ENCODE measurements at places on chromosomes 2 and 18. TPM values are rescaled to one million over a fixed set of nuclear protein-coding genes. Genes with fewer than 3 reads are reported as not detected.

Gene IL18RAP
- 1.9 TPM for total RNA-seq

Gene MAP2
- total RNA-seq: 4.9 TPM

Gene NT5DC4
- not detected for total RNA-seq

Gene RNF144A
- 67.4 TPM for total RNA-seq

Gene GPC1
- total RNA-seq: 49.5 TPM

Gene ZNF396
- total RNA-seq: 0.59 TPM

Gene CHST9
- total RNA-seq: not detected

Gene AFTPH
- 41.8 TPM for total RNA-seq

Gene GPR75
- total RNA-seq: 6.3 TPM

Gene PRKCE
- total RNA-seq: 4.4 TPM

Gene IL36B
- not detected for total RNA-seq

Gene ANKRD30BL
- 27.7 TPM for total RNA-seq

Gene TMEFF2
- not detected for total RNA-seq

Gene RUFY4
- not detected for total RNA-seq

Gene ARHGAP25
- total RNA-seq: 6.6 TPM

Gene RAB6C
- 0.21 TPM for total RNA-seq

Gene COLEC12
- 28.4 TPM for total RNA-seq

Gene TNFAIP6
- total RNA-seq: 0.88 TPM

Gene RESP18
- not detected for total RNA-seq

Gene SPEG
- total RNA-seq: 22.9 TPM

Gene TEX44
- not detected for total RNA-seq

Gene CKAP2L
- not detected for total RNA-seq

Gene ATP6V1C2
- 3.6 TPM for total RNA-seq

Gene NEDD4L
- total RNA-seq: 45.9 TPM

Gene AQP12A
- not detected for total RNA-seq

Gene MFSD2B
- 1.4 TPM for total RNA-seq

Gene GALNT13
- total RNA-seq: 0.29 TPM
